Activated T-cell treated with anti-CD3 and anti-CD28 coated beads, Interleukin-2, amount 50 U/mL, for 48 hours (primary cell): ENCODE measurements at places on chromosomes 4 and X.

DNA sequence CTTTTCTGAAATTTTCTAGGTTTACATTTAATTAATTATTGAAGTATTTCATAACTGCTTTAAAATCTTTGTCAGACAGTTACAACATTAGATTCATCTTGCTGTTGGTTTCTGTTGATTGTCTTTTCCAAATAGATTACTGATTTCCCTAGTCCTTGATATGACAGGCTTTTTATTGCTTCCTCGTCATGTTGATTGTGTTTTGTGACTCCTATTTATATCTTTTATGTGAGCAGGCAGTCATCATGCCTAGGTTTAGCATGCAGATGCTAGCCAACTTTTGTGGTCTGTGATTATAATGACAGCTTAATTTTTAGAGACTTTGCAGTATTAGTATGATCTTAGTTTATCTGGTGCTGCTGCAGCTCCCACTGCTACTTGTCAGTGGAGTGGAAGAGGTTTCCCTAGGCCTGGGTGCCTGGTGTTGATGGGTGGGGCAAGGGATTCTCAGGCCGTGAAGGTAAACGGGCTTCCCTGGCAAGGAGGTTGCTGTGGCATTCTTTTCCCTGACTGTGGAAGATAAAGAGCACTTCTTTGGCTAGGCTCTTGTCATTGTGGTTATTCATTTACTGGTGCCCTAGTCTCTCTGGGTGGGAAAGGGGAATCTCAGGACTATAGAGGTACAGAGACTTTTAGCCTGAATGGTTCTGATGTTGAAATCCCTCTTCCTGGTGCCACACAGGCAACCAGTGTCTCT, 65.7 kb downstream of the SERPINA7 start:
- no peak for DNase-seq

- no peak for DNase-seq
Measured at GRCh38 chrX:123846577-123847038, 13.2 kb upstream of the XIAP start.

GRCh38 chr4:108051343-108051742, 61.7 kb downstream of the HADH start:
- DNase-seq: no peak

DNA sequence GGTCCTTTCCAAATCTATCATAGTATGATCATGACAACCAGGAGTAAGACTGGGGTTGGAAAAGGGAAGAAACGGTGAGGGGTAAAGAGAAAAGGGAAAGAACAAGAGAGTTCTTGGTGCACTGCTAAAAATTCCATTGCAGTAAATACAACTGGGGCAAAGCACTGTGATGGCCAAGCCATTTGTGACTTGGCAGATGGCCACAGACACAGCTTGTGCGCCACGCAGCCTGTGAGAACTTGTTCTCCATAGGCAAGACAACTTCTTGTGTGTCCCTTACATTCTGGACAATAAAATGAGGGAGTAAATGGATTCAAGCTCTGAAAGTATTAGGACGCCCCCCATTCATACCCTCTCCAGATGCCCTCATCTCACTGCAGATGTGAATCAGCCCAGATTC, 10.9 kb downstream of the MFAP3L start:
- no peak for DNase-seq

GRCh38 chrX:46543441-46543840, 1.8 kb downstream of the ZNF674 start:
- no peak for DNase-seq
